NCI-H82 (cell line): ENCODE measurements at places on chromosomes 7 and 10.

GRCh38 chr10:110977662-110978061, 58.3 kb downstream of the SHOC2 start:
- no peak for DNase-seq

DNA sequence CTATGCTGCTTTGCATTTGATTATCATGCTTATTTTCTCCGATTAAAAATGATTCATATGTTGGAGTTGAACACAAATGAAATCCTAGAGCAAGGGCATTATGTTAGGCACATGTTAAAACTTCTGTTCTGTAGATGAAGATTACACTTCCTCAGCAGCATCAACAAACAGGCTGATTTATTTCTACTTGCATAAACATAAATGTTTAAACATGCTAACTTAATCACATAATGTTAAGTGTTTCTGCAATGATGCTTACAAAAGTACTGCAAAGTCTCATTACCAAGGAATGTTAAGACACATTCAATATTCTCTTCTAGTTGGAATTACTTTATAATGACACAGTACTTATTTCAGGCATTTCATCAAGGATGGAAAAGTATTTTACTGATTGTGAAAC, 770.8 kb downstream of the ANKRD7 start:
- no peak for DNase-seq

- DNase-seq = no peak
Observed at GRCh38 chr7:64907641-64908326, 4.7 kb downstream of the ZNF273 start.

- DNase-seq = no peak
Observed at GRCh38 chr7:130009848-130010688, 41.1 kb downstream of the ZC3HC1 start.

DNA sequence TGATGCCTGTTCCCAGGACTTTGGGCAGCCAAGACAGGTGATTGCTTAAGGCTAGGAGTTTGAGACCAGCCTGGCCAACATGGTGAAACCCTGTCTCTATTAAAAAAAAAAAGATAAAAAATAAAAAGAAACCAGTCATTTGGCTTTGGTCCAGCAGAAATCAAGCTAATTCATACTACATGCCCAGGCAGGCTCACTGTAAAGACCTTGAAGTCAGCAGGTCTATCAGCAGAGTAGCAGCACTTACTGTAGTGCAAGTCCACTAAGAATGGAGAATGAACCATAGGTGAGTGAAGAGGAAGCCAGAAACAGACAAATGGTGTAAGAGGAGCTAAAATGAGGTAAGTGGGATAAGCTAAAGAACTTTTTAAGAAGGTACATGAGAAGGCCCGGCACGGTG, 24.7 kb downstream of the PSPH start:
- no peak for DNase-seq

DNA sequence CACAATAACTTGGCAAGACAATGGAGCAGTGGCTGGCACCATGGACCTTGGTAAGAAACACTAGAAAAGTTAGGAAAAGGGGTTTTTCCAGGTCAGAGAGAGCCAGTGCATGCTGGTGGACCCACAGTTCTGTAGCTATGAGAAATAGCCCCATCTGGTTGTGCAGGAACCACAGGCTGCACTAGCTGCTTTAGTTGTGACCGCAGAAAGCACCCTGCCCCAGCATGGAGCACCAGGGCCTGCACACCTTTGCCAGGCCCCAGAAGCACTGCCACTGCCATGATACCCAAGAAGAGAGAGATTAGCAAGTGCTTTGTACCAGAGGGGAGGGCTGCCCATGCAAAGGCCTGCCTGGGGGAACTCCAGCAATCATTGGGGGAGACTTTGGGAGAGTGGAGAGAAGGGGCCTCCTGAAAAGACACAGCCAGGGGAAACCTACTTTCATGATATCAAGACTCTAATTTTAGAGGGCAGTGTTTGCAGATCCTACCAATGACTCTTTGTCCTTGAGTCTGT, 256.1 kb upstream of the C7orf33 start:
- DNase-seq = no peak

DNA sequence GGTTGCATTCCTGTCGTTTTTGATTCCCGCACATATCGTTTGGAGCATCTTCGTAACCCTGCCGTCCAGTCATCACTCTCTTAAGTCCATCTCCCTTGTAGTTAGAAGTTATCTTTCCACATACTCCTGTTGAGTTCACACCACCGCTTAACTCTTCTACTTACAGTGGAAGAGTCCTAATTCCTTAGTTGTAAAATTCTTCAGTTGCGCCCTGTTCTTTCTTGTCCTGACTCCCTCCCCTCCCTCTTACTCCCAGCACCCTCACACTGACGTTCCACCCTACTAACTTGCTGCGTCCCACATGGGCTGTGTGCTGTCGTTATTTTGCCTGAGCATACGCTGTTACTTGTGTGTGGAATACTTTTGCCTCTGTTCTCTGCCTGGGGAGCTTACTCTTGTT, 11.7 kb downstream of the DNAJB6 start:
- no peak for DNase-seq

DNA sequence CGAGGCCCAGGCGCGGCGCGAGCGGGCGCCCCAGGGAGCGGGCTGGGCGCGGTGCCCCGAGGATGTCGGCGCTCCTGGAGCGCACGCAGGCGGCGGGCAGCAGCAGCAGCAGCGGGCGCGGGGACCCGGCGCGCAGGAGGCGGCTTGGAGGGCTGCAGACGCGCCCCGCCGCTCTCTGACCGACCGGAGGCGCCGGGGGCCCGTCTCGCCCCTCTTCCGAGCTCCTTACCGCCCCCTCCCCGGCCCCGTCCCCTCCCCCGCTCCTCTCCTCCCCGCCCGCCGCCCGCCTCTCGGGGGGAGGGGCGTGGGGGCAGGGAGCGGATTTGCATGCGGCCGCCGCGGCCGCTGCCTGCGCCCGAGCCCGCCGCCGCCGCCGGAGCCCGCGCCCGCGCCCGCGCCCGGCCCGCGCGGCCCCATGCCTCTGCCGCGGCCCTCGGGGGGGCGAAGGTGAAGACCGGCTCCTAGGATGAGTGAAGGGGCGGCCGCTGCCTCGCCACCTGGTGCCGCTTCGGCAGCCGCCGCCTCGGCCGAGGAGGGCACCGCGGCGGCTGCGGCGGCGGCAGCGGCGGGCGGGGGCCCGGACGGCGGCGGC, at the start of gene NRG3:
Gene NRG3 (plus strand): TSS at position 320 of the 592 bp plus-strand sequence.
- peak; percentile 56 for DNase-seq

DNA sequence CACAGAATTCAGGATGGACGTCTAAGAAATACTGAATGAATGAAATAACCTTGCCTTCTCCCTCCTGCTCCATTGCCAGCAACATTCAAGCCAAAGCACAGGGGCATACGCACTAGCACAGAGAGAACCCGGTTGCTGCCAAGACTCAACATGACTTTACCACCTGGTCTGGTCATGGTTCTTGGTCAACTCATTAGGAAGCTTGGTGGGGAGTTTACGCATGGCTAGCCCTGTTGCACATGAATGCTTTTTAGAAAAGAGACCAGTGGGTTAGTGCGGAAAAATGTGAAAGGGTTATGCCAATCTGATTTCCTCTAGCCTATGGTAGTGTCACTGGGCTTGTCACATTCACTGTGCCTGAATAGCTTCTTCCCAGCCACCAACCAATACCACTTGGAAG, 187.6 kb upstream of the NEBL start:
- no peak for DNase-seq
